Endothelial cell (in vitro differentiated cells): ENCODE measurements at places on chromosomes 6 and 20.

GRCh38 chr6:108609276-108609769, 48.6 kb downstream of the FOXO3 start:
- DNase-seq = no peak

GRCh38 chr6:98498144-98498775, 336.1 kb upstream of the POU3F2 start:
- DNase-seq = no peak

DNA sequence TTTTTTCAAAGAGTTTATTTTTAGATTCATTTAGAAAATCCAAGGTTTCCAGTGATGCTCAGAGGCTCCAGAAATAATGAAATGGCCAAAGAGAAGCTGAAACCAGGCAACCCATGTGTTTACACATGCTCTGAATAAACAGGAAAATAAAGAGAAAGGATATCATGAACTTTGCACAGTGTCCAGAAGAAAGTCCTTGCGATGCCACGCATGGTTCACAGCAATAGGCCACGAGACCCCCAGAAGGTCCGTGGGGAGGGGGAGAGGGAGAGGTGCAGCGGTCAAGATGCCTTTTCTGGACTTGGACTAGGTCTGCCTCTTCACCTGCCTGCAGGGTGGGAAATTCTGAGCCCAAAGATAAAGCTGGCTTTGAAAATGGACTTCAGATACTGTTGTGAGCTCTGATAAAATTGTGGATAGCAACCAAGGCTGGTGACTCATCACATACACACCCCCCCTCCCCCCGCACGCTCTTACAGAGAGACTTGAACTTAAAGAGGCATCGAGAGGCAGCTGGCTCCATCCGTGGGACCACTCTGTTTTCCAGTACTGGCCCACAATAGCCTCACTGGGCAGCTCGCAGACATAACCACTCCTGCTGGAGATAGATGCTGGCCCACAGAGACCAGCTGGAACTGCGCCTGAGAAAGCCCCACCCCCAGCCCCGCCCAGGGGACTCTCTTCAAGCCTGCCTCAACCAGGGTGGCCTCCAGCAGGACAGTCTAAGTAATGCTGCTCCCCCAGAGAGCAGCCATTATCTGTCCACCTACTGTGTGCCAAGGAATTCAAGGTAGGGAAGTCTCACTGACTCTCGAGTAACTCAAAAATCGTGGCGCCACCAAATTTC, 21.2 kb upstream of the NFATC2 start:
- DNase-seq = peak; percentile 49

- DNase-seq = no peak
These were observed 27.8 kb downstream of the TNFAIP3 start for GRCh38 chr6:137894779-137895385.

GRCh38 chr6:161232010-161232409, 41.9 kb downstream of the AGPAT4 start:
- DNase-seq = no peak

GRCh38 chr20:33900521-33901131, 89.5 kb downstream of the CHMP4B start:
- DNase-seq = no peak

DNA sequence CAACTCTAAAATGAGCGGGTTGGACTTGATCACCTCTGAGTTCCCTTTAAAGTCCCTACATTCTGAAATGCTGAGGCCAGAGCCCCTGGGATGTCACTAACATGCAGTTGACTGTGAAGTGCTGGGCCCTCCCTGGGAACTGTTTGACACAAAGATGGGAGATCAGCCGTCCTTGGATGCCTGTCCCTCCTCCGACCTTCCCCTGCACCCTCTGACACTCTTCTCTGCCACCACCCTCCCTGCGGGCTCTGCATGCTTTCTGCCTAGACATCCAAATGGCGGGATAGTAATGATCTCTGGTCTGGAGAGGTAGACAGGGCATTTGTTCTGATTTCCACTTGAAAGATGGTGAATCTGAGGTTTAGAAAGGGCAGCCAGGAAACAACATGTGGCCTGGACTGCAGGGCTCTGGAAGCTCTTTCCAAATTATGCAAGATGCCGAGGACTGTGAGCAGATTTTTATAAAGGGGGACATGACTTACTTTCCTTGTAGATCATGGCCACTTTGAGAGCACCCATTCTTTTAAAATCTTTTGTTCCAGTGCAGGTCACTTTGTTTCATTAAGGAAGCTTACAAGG, 113.2 kb downstream of the ZDHHC14 start:
- no peak for DNase-seq

DNA sequence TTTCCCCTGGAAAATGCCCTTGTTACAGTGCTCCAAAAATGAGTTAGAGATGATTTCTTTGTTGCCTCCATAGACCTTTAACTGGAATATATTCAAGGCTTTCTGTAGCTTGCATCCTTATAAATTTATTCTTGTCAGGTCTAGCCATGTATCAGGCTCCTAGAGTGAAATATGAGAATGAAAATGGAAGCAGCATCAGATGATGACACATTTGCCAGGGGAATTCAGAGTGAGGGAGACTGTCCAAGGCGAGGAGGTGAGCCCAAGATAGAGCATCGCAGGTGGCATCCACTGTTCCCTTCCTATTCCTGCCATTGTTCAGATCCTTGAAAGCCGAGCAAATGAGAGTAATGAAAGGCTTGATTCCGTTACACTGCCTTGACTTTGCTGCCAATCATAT, 386.8 kb downstream of the SAMD5 start:
- DNase-seq = no peak

- no peak for DNase-seq
These were observed 86.2 kb downstream of the SLC24A3 start for GRCh38 chr20:19298652-19299051.

- no peak for DNase-seq
These were observed 6.9 kb downstream of the BLOC1S5 start for GRCh38 chr6:8057263-8057662.

DNA sequence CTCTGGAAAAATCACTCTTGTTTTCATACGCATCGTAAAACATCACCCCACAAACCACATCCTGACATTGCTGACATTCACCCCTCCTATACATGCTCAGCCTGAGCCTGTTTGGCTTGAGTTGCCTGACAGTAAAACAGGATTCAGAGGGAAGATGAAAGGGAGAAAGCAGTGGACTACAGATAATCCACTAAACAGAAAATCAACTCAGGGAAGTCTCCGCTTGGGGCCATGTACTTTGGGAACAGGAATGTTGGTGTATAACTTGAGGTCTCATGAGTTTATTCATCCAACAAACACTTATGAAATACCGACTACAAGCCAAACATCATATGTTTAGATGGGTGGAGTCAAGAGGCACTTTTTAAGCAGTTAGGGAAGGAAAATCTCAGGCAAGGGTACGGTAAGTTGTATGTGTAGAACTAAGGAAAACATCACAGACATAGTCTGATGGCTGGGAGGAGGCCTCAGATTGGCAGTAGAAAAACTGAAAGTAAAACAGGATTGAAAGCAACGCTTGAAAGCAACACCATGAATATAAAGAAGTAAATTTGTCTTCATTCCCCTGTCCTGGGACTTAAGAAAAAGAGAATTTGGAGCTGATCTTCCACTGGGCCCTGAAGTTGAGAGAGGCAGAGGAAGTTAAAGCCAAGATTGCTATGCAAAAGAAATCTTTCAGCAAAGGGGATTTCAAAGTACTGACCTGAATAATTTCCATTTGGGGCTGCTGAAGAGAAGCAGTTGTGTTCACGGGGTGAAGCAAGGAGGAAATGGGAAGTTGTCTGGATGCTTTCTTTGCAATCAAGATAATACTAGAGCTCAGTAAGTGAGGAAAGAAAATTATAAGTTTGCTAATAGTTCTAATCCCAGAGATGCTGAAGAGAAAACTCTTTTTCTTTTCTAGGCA, 28.8 kb downstream of the PDE7B start:
- DNase-seq = no peak

GRCh38 chr20:58744836-58745235, 52.2 kb downstream of the NPEPL1 start:
- DNase-seq = no peak

DNA sequence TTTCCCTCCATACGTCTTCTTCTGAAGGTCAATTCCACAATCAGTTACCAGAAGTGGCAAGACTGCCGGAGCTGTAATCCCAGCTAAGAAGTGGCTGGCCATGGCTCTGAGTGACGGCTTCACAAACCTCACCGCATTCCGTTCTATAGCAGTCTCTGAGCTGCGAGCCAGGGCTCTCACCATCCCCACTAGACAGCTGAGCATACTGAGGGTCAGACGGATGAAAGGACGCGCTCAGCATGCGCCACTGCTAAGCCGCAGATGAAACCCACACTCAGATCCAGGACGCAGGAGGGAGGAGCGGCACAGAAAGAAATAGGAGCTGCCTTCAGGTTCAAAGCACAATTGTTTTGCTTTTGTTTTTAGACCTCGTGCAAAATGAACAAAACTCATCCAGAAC, 97.9 kb downstream of the ANKRD60 start:
- DNase-seq = no peak

DNA sequence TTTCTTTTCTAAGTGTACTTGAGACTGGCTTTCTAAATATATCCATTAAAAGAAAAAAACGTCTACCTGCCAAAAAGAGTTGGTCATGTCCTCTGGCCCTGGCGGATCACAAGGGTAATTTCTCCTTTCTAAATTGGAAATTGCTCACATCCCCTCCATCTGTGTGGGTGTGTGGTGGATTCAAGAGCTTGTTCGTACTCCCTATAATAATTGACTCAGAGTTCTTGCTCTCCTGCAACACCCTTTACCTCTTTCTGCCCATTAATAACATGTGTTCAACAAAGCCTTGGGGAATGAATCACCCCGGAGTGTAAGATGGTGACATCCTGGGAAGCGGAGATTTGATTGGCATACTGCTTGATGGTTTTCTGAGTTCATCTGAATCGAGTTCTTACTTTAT, 263.8 kb downstream of the ALDH8A1 start:
- DNase-seq = no peak

- DNase-seq = peak; percentile 45
These were observed 336 bp upstream of the LY6G5C start for GRCh38 chr6:31681135-31681671.

DNA sequence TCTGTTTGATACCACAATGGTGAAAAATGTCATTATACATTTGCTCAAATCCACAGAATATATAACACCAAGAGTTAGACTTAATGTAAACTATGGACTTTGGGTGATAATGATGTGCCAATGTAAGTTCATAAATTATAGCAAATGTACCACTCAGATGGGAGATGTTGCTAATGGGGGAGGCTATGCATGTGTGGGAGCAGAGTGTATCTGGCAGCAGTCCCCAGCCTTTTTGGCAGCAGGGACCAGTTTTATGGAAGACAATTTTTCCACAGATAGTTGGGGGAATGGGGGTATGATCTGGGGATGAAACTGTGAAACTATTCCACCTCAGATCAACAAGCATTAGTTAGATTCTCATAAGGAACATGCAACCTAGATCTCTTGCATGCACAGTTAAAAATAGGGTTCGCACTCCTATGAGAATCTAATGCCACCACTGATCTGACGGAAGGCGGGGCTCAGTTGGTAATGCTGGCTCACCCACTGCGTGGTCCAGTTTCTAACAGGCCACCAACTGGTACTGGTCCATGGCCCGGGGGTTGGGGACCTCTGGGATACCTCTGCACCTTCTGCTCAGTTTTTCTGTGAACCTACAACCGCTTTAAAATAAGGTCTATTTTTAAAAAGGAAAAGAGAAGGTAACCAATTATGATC, 8.0 kb downstream of the HLA-DQA1 start:
- no peak for DNase-seq

- DNase-seq = peak; percentile 65
These were observed 16.8 kb upstream of the CDH22 start for GRCh38 chr20:46324960-46325703.

- no peak for DNase-seq
These were observed 16.0 kb downstream of the DIDO1 start for GRCh38 chr20:62910217-62910766.

DNA sequence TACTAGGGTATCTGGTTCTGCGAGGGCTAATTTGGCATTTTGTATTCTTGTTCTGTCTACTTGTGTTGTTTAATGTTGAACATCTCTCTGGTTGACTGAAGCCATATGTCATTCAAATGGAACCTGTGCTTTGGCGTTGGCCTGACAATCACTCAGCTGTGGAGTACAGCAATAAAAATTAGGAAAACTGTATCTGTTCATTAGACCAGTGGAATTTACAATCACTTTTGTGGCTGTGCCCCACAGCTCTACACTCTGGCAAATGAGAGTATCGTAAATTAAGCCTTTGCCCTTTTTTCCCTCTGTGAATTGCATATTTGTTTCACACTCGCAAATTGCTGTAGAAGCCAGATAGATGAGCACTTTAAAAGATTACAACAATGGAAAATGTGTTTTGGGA, 102.0 kb downstream of the ARID1B start:
- no peak for DNase-seq

GRCh38 chr6:99967052-99967451, 27.0 kb downstream of the MCHR2 start:
- no peak for DNase-seq

GRCh38 chr6:142301651-142302391, at the start of gene ADGRG6:
Gene ADGRG6 (plus strand): TSS chr6:142302007. CDS start chr6:142302330, 323 bp downstream.
- DNase-seq = peak; percentile 28

- no peak for DNase-seq
These were observed 274.5 kb downstream of the ALDH8A1 start for GRCh38 chr6:134675110-134676054.

DNA sequence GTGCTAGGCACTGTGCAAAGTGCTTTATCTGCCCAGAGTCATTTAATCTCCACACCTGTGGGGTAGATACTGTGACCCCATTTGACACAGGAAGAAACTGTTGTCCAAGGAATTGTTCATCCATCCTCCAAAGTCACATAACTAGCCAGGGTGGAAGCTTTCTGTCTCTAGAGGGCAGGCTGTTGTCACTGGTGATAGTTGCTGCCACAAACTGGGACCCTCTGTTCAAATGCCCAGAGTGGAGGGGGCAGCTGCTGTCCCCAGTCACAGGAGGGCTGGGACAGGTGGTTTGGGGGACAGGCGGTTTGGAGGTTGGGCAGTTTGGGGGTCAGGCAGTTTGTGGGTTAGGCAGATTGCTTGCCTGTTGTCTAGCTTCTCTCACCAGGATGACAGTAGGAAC, 16.1 kb upstream of the TMEM242 start:
- no peak for DNase-seq

DNA sequence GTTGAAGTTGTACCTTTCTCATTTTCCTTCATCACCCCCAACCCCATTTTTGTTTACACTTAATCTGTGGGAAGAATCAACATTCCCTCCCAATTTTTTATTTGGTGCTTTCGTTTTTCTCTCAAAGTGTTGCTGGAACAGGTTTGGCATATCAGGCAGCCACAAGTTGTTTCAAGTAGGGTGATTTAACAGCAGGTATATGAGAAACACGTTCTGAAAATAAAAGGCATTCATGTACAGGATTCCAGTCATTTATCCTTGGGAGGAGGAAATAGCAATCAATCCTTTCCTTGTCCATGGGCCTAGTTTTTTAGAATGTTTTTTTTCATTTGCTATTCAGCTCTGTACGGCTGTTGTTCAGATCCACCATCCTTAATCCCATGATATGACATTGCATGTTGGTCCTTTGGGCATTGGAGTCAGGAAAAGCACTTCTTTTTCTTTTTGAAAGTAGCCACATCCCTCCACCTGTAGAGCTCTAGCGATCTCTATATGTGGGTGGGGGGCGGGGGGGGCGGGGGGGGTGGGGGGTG, 120.2 kb downstream of the JARID2 start:
- DNase-seq = no peak

DNA sequence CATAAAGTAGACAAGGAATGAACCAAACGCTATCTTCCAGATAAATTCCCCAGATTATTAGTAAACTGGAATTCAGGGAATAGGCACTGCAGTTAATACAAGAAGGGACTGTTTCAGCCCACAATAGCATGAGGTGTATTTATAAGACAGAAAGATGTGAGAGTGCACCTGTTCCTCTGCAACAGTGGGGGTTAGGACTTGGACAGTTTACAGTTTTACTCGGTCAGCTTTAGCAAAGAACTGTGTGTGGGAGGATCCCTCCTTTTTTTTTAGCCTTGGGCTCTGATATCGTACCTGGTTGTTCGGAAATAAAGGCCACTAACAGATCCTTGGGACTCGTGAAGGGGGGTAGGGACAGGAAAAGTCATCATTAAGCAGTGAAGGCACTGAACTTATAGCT, 2.0 kb upstream of the MYLIP start:
- no peak for DNase-seq
